Kidney (tissue), 22 donors: ENCODE measurements at places on chromosomes 1 and 21. TPM values are rescaled to one million over a fixed set of nuclear protein-coding genes. Genes with fewer than 3 reads are reported as not detected.
A peak's percentile ranks its signal among the peaks of the same experiment; 100 is the strongest.

GRCh38 chr1:116574581-116575291 is 3.9 kb upstream of the CD58 start:
- DNase-seq = peak; percentile 85
- no peaks in the 10 kb centered on the region for H3K36me3 ChIP-seq
- no peak overlapping the region for H3K27ac ChIP-seq
- H3K27me3 ChIP-seq = no peaks in the 10 kb centered on the region
- no peak overlapping the region for H3K4me3 ChIP-seq

DNA sequence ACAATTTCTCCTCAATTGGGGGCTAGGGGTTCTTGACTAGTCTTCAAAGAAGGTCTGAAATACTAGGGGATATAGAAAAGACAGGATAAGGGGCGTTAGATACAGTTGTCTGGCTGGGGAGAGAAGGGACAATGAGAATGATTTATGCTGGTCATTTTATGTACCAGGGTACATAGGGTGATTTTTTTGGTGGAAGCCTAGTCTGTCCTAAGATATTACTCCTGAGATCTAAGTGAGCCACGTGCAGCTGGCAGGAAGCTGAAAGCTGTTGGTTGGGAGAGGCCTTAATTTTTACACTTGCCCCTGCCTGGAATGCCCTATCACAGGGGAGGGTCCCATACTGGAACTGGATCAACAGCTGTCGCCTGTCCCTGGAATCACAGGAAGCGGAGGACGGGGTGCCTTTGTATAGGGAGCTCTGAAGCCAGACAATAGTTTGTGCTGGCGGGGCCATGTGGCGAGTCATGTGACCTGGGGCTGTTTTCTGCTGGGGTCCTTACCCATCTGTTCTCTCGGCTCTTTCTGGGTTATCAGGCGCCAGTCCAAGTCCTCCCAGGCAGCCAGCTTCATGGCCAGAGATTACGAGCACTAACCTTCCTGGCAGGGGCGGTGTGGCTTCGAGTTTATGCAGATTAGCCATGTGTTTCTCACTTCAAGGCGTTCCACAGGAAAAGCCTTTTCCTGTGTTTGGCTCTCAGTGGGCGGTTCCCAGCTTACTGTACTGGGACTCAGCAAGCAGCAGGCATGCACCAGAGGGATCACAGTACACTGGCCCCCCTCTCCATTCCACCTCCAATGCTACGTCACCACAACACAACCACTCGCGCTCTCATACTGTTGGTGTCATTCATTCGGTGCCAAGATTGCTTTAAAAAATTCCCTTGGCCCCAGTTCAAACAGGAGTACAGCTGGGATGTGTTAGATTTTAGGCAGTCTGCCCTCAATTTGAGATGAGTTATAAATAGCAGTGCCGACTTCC is 27.5 kb downstream of the ARID1A start:
- H3K27me3 ChIP-seq = no peaks in the 10 kb centered on the region
- no peak overlapping the region for H3K4me3 ChIP-seq
- peaks cover 21% of the 10 kb centered on the region for H3K4me1 ChIP-seq
- peak overlapping the region; percentile 58 for H3K27ac ChIP-seq

GRCh38 chr1:176462674-176463378 is at the start of gene PAPPA2:
PAPPA2 (plus strand) TSS chr1:176463175; CDS start chr1:176556323, 93,148 bp downstream.
- no peak within 1 kb of the TSS for H3K27ac ChIP-seq
- H3K4me3 ChIP-seq = no peak within 1 kb of the TSS
- H3K36me3 ChIP-seq = no peaks in the 10 kb centered on the region

DNA sequence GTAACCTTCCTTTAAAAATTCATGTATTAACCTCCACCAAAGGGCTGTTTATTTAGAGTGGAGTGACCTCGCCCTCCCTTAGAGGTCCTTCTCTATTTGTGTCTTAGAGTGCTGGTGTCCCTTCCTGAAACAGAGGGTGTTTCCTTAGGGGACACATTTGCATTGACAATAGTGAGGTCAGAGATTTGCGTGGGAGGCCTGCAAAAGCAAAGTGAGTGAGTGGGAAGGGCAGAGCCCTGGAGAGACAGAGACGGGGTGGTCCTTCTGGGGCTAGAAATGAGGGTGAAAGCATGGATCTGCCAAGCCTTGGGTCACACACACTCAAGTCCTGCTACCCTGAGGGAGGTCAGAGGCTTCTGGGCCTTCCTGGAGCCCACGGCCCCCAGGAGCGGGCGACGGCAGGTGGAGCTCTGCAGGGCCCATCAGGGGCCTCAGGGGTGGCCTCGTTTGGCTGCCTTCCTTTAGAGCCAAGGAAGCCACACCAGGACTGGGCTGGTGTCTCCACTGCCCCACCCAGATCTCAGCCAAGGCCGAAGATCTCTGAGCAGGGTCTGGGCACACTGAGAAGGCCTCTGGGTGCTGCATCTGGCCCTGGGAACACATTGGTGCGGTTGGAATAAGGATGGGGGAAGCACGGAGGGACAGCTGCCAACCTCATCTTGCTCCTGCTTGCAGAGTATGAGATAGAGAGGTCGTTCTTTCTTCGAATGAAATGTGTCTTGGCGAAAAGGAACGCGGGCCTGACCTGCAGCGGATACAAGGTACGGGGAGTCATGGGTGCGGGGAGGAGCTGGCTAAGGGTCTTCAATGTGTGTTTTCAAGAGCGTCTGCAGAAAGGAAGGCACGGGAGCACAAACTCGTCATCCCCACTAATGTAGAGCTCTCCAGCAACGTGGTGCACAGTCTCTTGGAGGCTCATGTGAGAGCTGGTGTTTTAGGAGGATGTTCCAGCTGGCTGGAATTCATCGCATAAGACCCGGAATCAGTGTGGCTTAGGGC is 23.8 kb downstream of the SIM2 start:
- H3K4me3 ChIP-seq = no peak overlapping the region
- H3K4me1 ChIP-seq = no peaks in the 10 kb centered on the region
- no peak for DNase-seq
- H3K27me3 ChIP-seq = no peaks in the 10 kb centered on the region
- no peak overlapping the region for H3K27ac ChIP-seq

GRCh38 chr1:168786476-168787330 is 57.7 kb upstream of the DPT start:
- no peak for DNase-seq
- H3K27me3 ChIP-seq = no peaks in the 10 kb centered on the region
- no peaks in the 10 kb centered on the region for H3K36me3 ChIP-seq
- H3K4me1 ChIP-seq = no peaks in the 10 kb centered on the region

GRCh38 chr1:162385702-162386101 is 4.2 kb downstream of the C1orf226 start:
- H3K4me1 ChIP-seq = no peaks in the 10 kb centered on the region
- H3K4me3 ChIP-seq = no peak overlapping the region
- H3K27me3 ChIP-seq = no peaks in the 10 kb centered on the region
- H3K36me3 ChIP-seq = no peaks in the 10 kb centered on the region

GRCh38 chr1:40769815-40770214 is 13.8 kb upstream of the KCNQ4 start:
- peaks cover 9% of the 10 kb centered on the region for H3K36me3 ChIP-seq
- no peak for DNase-seq
- H3K27ac ChIP-seq = no peak overlapping the region
- H3K4me1 ChIP-seq = no peaks in the 10 kb centered on the region

GRCh38 chr21:26557106-26557505 is 16.0 kb downstream of the CYYR1 start:
- no peaks in the 10 kb centered on the region for H3K4me1 ChIP-seq
- H3K36me3 ChIP-seq = no peaks in the 10 kb centered on the region
- no peak for DNase-seq
- no peak overlapping the region for H3K4me3 ChIP-seq
- no peak overlapping the region for H3K27ac ChIP-seq
- H3K27me3 ChIP-seq = no peaks in the 10 kb centered on the region

DNA sequence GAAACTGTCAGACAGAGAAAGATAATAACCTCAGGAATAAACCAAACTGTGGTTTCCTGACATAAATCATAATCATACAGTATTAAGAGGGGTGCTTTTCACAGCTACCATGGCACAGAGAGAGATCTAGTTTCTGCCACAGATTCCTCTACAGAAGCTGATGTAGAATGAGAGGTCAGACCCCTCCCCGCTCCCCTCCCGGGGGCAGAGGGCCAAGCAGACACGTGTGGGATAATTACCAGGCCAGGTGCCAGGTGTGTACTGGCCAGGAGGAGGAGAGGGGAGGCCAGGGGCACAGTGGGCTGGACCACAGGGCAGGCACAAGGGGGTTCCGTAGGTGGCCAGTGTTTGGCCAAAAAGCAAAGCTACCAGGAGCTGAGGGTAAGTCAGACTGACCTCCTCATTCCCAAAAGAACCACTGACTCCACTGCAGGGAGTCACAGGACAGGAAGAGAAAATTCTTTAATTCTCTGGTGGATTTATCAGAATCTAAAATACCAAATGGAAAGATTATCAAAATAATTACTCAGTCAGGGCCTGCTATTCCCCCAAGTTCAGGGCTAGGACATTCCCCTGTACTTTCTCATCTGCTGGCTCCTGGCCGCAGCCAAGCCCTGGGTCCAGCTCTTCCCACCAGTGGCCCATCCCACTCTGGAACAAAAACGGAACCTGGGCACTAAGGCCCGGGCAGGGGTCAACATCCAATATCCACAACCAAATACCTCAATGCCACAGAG is 30.0 kb downstream of the C2CD2 start:
- H3K27me3 ChIP-seq = no peaks in the 10 kb centered on the region
- no peaks in the 10 kb centered on the region for H3K4me1 ChIP-seq
- no peak overlapping the region for H3K4me3 ChIP-seq

DNA sequence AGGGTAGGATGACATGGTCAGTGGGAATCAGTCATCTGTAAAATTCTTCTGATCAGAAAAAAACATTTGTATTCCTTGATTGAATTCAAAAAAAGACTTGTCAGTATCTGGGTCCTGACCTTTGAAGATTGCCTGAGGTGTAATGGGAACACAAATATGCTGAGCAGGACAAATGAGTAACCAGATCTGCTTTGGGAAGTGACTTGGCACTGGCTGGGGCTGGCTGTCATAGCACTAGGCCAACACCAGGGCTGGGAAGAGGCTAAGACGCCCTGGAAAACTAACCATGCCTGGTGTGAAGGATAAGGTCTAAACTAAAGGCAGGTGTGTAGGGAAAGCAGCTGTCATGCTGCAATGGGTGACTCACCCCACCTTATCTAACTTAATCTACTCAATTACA is 452.9 kb upstream of the BEND5 start:
- peaks cover 11% of the 10 kb centered on the region for H3K4me1 ChIP-seq
- no peaks in the 10 kb centered on the region for H3K27me3 ChIP-seq
- no peaks in the 10 kb centered on the region for H3K36me3 ChIP-seq

DNA sequence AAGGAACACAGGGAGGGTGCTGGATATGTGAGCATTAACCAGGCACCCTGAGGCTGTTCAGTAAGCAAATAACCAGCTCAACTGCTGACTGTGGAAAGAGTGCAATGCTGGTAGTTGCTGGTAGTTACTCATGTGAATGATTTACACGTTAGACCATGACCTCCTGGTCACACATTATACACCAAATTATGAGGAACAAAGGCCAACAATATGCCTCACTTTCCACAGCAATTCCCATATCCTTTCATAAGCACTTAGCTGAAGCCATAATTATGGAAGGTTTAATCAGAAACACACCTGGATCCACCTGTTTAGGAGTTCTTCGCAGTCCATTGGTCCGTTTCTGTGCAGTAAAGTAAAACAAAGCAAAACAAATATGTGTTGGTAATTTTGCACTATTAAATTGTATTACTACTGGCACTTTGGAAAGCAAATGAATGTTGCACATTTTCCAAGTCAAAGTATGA is 281.8 kb downstream of the VAV3 start:
- peak overlapping the region; percentile 27 for H3K4me3 ChIP-seq
- H3K36me3 ChIP-seq = no peaks in the 10 kb centered on the region
- peak overlapping the region; percentile 78 for H3K27ac ChIP-seq

DNA sequence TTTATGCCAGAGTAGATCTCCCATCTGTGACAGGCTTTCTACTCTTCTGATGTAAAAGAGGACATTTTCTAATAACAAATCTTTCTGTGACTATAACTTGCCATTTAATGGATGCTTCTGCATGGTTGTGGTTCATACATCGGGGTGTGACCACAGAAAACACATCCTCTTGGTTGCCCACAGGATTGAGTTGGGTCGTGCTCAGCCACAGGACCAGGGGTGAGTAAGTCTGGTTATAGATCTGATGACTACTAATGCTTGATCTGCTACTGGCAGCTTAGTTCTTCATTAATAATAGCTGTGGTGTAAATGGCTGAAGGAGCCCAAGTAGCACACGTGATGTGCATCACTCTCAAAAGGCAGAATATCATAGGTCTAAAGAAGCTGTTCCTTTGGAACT is 328.2 kb downstream of the RWDD3 start:
- no peaks in the 10 kb centered on the region for H3K36me3 ChIP-seq
- no peak for DNase-seq
- no peaks in the 10 kb centered on the region for H3K4me1 ChIP-seq
- no peaks in the 10 kb centered on the region for H3K27me3 ChIP-seq
- H3K27ac ChIP-seq = no peak overlapping the region

DNA sequence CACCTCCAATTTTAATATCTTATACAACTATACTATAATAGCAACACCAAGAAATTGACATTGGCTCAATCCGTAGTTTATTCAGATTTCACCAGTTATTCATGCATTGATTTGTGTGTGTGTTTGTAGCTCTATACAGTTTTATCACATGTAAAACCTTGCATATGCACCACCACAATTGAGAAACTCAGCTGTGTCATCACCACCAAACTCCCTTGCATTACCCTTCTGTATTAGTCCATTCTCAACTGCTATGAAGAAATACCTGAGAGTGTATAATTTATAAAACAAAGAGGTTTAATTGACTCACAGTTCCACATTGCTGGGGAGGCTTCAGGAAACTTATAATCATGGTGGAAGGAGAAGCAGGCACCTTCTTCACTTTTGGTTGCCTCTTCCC is 162.1 kb downstream of the PATJ start:
- no peak overlapping the region for H3K4me3 ChIP-seq
- H3K36me3 ChIP-seq = no peaks in the 10 kb centered on the region
- no peaks in the 10 kb centered on the region for H3K27me3 ChIP-seq
- DNase-seq = no peak

DNA sequence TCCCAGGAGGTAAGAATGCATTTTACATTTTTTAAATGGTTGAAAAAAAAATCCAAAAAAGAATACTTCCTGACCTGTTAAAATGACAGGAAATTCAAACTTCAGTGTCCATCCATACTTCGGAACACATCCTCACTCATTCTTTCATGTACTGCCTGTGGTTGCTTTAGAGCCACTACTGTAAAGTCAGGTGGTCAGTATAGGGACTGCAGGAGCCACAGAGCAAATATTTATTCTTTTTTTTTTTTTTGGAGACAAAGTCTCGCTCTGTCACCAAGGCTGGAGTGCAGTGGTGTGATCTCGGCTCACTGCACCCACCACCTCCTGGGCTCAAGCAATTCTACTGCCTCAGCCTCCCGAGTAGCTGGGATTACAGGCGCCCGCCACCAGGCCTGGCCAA is 124.7 kb downstream of the CLIC6 start:
- peaks cover 3% of the 10 kb centered on the region for H3K4me1 ChIP-seq
- no peak overlapping the region for H3K4me3 ChIP-seq
- DNase-seq = no peak
- H3K27me3 ChIP-seq = no peaks in the 10 kb centered on the region

GRCh38 chr1:36512842-36513241 is 30.1 kb upstream of the CSF3R start:
- H3K27ac ChIP-seq = no peak overlapping the region
- H3K4me1 ChIP-seq = no peaks in the 10 kb centered on the region
- H3K36me3 ChIP-seq = no peaks in the 10 kb centered on the region
- H3K27me3 ChIP-seq = no peaks in the 10 kb centered on the region
- no peak overlapping the region for H3K4me3 ChIP-seq

FNDC10 gene
- polyA plus RNA-seq = 18.2 TPM

SDC3 gene
- 11.0 TPM for polyA plus RNA-seq

SELE gene
- 0.92 TPM for polyA plus RNA-seq

CELA2B gene
- polyA plus RNA-seq = not detected

RHEX gene
- 10.2 TPM for polyA plus RNA-seq

CPT2 gene
- polyA plus RNA-seq = 57.7 TPM

IPP gene
- 6.3 TPM for polyA plus RNA-seq

THEM5 gene
- not detected for polyA plus RNA-seq
